ENCODE measurements at places on chromosomes 12 and 14.

DNA sequence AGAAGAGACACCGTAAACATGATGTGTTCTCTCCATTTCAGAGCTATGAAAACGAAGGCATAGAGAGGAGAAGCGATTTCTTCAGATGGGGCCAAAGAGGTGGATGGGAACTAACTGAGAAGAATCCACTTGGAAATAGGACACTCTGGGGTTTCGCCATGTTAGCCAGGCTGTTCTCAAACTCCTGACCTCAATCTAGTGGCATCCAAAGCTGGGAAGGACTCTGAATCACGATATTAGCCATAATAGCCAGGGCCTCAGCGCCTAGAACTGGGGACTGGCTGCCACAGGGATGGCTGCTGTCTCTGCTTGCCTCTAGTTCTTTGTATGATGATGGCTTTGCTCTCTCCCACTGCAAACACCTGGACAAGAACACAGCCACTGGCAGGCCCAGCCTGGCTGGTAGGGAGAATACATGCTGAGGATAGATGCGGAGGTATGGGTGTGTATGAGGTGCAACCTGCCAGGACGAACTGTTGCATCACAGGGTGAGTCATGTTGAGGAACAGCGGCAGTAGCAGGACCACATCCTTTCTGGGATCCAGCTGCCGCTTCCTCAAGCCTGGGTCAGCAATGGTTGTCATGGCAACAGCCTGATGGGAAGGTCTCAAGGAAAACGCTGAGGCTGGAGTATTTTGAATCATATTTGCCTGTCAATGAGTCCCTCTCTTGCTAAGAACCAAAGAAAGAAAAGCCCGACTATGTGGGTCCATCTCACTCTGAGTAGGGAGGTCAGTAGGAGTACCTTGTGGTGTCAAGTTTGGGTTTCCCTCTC lies 31.1 kb downstream of the CCDC177 start:
- DNase-seq, result no peak

- DNase-seq, result no peak
These were observed 108.4 kb downstream of the EMP1 start for GRCh38 chr12:13304924-13305323.

GRCh38 chr12:71752891-71753290 lies 1.8 kb upstream of the RAB21 start:
- DNase-seq, result no peak

GRCh38 chr12:122282061-122282460 lies 15.8 kb upstream of the VPS33A start:
- no peak for DNase-seq

Measured in left hindlimb (tissue), 1 donor.